ENCODE measurements at places on chromosomes 16 and 17. TPM values are rescaled to one million over a fixed set of nuclear protein-coding genes. Genes with fewer than 3 reads are reported as not detected.

Gene PTX4
- 0.14 TPM for total RNA-seq

DNA sequence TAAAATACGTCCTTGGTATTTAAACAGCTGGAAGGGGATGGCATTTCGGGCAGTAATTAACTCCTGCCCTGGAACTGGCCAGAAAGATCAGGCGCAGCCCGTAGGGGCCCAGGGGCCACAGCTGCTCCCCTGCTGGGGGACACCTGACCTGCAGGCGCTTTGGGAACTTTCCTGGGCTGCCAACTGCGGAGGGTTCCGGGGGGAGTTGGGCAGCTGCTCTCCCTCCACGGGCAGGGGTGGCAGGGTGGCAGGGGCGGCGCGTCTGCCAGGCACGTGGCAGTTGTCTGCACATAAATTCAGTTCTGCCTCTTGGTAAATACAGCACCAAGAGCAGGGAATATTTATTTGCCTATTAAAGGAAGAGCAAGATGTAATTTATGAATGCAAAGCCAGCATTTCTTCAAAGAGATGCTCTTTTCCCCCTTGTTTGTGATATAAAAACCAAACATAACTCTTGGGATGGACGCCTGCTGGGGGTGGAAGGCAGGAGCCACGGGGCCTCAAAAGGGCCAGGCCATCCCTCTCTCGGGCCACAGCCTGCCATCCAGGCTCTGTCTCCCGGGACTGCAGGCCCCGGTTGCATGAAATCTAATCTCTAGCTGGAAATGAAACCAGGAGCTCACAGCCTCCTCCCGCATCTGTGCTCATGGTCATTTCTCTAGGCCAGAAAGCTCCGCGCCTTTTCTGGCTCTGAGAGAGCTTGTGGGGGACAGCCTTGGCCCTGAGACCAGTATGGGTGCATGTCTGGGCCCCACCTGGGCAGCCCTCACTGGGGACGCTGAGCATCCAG lies 29.9 kb upstream of the CHMP6 start:
- no peak for DNase-seq

GRCh38 chr17:80095038-80095843 lies 6.1 kb upstream of the GAA start:
- DNase-seq = peak; percentile 80

Gene UTS2R
- not detected for total RNA-seq

- no peak for DNase-seq
Observed at GRCh38 chr16:63776034-63776433, 1345.8 kb downstream of the CDH11 start.

- DNase-seq = no peak
Observed at GRCh38 chr17:27855454-27855853, 37.7 kb downstream of the LYRM9 start.

GRCh38 chr16:56795011-56795410 lies 65.1 kb downstream of the NUP93 start:
- no peak for DNase-seq

DNA sequence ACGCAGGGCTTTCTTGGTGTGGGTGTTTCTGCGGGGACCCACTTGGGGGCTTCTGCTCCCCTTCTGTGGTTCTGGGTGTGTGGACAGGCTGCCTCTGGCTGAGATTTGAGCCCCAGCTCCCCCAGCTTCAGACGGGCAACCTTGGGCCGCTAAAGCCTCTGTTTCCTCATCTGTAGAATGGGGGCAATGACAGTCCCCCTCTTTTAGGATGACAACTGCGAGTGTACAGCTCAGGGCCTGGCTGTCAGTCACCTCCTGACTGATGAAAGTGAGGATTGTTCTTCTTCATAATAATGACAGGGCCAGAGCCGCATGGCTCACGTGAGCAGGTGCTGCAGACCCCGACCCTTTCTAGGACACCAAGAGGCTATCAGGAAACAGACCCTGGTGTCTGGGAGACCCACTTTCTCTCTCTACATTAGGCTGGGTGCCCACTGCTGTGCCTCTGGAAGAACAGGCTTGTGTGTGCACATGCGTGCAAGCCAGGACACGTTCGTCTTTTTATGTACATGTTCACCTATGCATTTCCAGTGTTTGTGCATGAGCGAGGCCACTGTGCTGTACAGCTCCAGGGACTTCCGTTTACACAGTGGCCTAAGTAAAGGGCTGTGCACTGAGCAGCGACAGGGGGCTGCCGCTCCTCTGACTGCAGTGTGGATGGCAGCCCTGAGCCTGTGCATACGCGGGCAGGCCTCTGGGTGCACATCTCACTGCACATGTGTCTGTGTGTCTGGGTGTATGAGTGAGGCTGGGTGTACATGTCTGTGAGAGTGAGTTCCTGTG lies 4.6 kb downstream of the SPNS3 start:
- DNase-seq = no peak

GRCh38 chr17:61362396-61362795 lies 37.2 kb upstream of the TBX2 start:
- DNase-seq = no peak

Gene GP1BA
- not detected for total RNA-seq

- DNase-seq = peak; percentile 64
Observed at GRCh38 chr17:327971-328370, 24.6 kb downstream of the RPH3AL start.

DNA sequence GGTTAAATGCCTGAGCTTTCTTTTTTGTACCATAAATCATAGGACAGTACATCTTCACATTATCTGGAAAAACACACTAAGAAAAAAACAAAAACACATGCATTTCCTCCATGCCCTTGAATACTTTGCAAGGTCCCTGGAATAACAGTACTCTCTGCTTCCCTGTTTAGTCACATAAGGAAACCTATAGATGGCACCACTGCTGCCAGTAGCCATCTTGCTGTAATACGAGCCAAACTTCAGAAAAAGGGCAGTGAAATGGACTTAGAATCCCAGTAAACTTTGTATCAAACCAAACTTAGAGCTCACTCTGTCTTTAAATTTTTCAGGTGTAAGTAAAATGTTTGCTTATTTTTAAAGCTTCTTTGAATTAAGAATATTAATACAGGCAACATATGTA lies 435.5 kb downstream of the KCNJ2 start:
- DNase-seq = no peak

- no peak for DNase-seq
Observed at GRCh38 chr16:24036614-24037013, 200.8 kb downstream of the PRKCB start.

Gene KRT15
- not detected for total RNA-seq

DNA sequence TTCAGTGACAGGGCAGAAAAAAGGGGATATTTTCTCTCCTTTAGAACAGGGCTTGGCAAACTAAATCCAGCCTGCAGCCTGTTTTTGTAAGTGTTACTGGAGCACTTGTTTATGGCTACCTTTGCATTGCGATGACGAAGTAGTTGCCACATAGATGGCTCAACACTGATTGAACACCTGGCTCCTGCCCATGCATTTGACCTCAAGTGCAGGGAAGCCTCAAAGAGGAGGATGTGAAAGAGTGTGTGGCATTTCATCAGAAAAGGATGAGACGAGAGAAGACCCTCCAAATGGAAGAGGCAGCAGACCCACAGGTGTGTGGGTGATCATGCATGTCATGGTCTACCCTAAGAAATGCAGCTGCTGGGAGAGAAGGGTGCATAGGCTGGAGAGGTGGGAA lies 32.7 kb upstream of the IRX5 start:
- DNase-seq = no peak

GRCh38 chr16:84861671-84862070 lies 41.9 kb downstream of the CRISPLD2 start:
- DNase-seq = no peak

DNA sequence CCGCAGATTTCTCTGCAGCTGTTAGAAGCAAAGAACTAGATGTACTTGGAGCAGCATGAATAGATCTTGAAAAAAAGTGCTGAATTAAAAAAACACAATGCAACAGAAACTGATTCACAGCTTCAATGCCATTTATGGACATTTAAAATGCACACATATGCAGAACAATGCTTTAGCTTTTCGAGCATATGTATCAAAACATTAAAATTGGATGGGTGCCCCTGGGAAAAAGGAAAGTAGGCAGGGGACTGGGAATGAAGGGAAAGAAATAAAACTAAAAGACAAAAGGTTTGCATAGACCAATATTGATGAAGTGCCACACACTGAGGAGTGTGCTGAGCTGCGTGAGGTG lies 5.0 kb downstream of the KCTD13 start:
- DNase-seq = no peak
